Gastroesophageal sphincter (tissue), 4 donors: ENCODE measurements at places on chromosomes 16 and 17. TPM values are rescaled to one million over a fixed set of nuclear protein-coding genes. Genes with fewer than 3 reads are reported as not detected.

DNA sequence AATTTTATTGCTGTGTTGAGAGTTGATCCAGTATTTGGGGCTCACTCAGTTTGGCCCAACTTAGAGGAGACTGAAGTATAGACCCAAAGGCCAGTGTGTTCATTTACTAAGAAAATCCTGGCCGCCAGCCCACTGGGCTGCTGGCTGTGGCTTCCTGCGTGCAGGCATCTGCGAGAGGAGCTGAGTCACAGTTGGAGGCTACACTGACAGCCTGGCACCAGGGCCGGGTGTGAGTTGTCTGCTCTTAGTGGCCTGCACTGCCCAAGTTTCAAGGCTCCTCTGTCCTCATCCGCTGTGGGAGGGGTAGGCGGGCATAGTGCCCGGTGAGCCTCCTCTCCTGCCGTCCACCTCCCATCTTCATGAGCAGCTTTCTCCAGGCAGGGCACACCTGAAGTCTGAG is 54.2 kb downstream of the PLD6 start:
- ATAC-seq, result peak; percentile 95

GRCh38 chr17:42908872-42909700 is 8.5 kb downstream of the G6PC1 start:
- no peak for ATAC-seq

TM4SF5 gene
- not detected for total RNA-seq

DNAH3 gene
- not detected for total RNA-seq

BAHCC1 gene
- total RNA-seq, result 19.8 TPM

AOC2 gene
- total RNA-seq, result 0.81 TPM

DNA sequence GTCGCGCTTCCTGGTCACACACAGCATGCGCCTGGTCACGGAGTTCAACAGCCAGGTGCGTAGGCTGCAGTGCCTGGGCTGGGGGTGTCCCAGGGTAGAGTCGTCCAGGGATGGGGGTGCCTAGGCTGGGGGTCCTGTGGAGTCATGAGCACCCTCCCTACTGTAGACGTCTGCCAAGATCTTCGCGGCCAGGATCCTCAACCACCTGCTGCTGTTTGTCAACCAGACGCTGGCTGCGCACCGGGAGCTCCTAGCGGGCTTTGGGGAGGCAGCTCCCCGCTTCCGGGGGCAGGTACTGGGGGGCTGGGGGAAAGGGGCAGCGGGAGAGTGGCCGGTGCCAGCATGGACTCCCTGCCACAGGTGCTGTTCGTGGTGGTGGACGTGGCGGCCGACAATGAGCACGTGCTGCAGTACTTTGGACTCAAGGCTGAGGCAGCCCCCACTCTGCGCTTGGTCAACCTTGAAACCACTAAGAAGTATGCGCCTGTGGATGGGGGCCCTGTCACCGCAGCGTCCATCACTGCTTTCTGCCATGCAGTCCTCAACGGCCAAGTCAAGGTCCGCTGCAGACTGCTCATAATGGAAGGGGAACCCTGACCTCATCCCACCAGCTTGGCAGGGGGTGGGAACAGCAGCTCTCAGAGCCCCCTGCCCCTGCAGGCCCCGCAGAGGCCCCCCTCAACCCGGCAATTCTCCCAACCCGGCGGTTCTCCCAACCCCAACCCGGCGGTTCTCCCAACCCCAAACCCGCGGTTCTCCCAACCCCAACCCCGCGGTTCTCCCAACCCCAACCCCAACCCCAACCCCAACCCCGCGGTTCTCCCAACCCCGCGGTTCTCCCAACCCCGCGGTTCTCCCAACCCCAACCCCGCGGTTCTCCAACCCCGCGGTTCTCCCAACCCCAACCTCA is 2.4 kb downstream of the PDIA2 start:
- no peak for ATAC-seq

DNA sequence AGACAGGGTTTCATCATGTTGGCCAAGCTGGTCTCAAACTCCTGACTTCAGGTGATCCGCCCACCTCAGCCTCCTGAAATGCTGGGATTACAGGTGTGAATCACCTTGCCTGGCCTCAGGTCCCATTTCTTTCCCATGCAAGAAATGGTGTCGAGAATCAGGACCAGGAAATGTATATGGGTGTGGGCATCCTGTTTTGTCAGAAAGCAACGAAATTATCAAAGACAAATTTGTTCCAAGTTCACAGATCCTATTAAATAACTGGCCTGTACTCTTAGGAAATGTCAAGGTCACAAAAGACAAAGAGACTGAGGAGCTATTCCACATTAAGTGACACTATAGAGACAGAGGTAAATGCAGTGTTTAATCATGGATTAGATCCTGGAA is 17.1 kb upstream of the ST6GALNAC1 start:
- no peak for ATAC-seq

PRKCB gene
- total RNA-seq, result 10.7 TPM

DNA sequence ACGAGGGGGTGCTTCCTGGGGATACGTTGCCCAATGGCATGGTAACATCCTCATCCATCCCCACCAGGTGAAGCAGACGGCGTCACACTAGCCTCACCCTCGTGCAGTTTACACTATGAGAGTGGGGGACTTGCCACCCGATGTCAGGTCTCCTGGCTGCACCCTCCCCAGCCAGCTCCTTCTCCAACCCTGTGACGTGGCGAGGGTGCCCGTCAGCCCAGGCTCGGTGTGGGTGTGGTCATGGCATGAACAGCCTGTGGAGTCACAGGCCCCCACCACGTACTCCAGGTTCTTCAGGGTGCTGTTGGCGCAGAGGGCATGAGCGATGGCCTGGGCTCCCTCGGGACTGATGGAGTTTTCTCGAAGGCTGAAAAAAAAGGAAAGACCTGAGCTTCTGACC is 28.3 kb downstream of the NLRC3 start:
- no peak for ATAC-seq

RRAD gene
- total RNA-seq, result 103 TPM

TP53TG3F gene
- total RNA-seq, result not detected

KRTAP1-1 gene
- not detected for total RNA-seq

- ATAC-seq, result no peak
These were observed 11.4 kb downstream of the SLC5A10 start for GRCh38 chr17:18963126-18964017.

DNA sequence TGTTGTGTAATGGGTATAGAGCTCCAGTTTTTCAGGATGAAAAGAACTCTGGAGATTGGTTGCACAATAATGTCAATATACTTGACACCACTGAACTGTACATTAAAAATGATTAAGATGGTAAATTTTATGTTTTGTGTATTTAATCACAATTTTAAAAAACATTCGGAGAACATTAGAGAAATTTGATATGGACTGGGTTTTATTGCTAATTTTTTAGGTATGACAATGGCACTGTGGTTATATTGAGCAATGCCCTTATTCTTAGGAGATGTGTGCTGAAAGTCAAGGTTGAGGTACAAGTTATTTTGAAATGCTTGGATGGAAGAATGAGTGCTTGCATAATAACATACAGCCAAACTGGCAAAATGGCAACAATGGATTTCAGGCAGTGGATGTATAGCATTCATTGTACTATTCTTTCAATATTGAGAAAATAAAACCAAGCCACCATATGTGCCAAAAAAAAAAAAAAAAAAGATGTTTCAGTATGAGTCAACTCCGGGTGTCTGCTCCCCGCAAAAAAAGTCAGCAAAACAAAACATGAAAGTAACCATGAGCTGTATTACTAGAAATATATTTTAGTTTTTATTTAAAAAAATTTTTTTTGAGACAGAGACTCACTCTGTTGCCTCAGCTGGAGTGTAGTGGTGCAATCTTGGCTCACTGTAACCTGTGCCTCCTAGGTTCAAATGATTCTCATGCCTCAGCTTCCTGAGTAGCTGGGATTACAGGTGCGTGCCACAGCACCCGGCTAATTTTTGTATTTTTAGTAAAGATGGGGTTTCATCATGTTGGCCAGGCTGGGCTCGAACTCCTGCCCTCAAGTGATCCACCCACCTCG is 19.8 kb downstream of the HOXB1 start:
- no peak for ATAC-seq

PABPN1L gene
- total RNA-seq, result not detected

DNA sequence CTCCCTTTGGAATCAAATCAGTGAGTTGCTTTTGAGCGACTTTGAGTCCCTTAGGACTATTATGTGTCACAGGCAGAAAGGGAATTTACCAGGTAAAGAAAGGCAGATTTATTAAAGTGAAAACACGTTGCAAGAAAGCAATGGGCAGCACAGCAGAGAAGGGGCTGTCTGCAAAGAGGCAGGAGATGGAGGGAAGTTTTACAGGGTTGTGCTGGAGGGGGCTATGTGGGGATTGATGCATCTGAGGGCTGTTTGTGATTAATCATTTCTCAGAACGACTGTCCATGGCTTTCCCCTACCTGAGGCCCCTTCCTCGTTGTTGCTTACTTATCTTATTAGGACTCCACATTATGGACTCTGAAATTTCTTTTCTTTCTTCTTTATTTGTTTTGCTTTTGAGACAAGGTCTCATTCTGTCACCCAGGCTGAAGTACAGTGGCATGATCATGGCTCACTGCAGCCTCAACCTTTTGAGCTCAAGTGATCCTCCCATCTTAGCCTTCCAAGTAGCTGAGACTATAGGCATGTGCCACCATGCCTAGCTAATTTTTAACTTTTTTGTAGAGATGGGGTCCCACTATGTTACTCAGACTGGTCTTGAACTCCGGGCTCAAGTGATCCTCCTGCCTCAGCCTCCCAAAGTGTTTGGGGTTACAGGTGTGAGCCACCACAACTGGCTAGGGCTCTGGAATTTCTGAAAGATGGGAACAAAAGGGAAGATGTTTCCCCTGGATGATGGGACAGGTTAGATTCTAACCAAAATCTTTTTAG is 5.5 kb downstream of the WWP2 start:
- ATAC-seq, result no peak

DNA sequence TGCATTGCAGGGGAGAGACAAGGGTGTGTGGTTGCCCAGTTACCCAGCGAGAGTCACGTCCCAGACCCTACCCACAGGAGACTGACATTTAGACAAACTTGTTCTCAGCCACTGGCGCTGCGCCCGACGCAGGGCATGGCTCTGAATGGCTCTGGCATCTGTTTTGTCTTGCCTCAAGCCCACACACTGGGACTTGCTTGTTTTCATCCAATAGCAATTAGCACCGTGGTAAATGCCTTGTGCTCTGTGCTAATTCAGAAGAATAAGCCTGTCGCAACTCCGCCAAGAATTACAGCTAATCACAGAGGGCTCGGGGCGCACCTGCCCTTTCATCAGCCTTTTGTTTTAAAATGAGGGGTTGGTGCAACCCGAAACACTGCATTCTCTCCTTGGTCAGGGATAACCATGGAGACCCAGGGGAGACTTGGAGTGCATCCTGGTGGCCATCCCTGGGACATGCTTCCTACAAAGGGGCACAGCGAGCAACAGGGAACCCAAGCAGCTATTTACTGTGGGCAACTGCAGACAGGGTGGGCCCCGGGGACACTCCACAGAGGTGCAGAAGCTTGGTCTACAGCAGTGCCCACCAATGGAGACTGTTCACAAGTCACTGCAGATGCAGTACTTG is 220.6 kb upstream of the ZFHX3 start:
- ATAC-seq, result no peak

SCO1 gene
- total RNA-seq, result 15.4 TPM

DNA sequence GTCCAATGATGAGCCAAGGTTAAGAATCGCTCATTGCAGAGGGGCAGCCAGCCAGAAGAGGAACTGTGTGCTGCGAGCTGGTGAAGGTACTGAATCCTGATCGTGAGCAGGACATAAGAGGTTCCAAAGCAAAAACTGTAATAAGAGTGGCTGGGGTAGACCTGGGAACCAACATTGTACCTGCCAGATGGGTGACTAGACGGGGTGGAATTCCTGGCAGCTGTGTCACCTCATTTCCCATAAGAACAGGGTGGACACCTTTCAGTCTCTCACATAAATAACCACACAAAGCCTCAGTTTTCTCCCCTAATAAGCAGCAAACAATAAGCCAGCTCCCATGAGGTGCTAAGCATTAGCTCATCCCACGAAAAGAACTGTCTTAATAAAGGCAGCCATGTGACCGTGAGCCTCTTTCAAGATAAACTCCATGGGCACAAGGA is 290.3 kb downstream of the SOX9 start:
- no peak for ATAC-seq

DNA sequence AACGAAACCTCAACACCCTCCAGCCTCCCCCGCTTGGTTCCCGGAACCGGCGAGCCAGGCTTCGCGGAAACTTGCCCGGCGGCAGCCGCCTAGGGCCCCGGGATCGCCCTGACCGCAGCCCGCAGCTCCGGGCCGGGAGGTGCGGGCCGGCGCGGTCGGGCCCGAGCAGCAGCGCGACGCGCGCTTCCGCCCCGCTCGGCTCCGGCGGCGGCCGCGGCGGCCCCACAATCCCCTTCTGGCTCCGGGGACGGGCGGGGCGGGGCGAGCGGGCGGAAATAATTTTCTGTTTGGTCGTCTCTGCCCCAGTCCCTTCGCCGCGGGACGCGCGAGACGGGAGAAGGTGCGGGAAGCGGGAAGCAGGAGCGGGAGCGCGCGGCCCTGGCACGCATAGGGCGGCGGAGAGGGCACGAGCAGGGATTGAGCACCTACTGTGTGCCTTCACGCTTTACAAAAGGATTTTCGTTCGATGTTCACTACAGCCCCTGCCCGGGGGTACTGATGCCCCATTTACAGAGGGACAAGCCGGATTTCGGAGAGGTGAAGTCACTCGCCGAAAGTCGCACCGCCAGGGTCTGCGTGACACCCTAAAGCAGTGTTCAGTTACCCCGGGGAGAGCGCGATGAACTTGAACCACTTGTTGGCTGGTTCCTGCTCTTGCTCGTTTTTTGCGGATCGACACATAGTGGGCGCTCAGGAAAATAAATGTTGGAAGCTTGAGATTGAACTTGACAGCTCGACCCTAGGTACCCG is 2.7 kb upstream of the MLLT6 start:
- peak; percentile 81 for ATAC-seq

GRCh38 chr16:58063377-58064076 is 38.0 kb downstream of the MMP15 start:
- ATAC-seq, result no peak

- no peak for ATAC-seq
These were observed 1.5 kb downstream of the ABCC1 start for GRCh38 chr16:15950869-15951268.

DNA sequence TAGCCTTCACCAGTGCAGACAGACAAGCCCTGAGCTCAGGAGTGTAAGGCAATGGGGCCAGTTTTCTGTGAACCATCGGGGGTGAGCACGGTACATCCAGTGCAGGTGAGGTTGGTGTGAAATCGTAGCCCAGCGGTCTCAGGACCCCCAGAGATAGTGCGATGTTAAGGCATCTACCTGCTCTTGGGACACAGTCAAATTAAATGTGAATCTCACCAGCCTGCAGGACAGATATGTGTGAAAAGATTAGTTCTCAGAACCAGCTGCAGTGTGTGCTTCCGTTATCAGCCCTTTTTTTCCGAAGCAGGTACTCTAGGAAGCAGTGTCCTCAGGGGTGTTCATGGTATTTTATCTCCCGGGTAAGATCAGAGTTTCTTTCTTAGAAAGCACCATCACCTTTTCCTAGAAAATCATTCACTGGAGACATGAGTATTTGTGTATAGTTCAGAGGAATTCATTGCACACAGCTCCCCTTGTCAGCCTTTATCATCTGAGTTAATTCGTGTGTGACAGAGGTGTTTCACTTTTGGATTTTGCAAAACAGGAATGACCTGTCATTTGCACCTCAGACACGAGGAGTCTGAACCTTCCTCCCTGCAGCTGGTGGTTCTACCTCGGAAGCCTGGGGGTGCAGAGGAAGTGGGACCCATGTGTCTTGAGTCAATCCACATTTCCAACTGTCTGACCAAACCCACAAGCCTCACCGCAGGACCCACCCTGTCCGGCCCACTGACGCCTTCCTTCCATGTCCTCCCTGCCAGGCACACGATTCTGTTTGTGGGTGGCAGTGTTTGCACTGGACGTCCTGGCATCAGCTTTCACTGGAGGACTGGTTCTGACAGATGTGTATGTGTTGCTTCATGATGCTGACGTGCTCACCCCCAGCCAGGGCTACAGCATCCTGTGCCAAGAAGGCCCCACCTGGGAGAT is 107.8 kb downstream of the CLEC16A start:
- no peak for ATAC-seq
